ENCODE measurements at places on chromosomes 12 and 14.

GRCh38 chr12:54039417-54040147, 6.7 kb downstream of the HOXC5 start:
- no peak for DNase-seq

DNA sequence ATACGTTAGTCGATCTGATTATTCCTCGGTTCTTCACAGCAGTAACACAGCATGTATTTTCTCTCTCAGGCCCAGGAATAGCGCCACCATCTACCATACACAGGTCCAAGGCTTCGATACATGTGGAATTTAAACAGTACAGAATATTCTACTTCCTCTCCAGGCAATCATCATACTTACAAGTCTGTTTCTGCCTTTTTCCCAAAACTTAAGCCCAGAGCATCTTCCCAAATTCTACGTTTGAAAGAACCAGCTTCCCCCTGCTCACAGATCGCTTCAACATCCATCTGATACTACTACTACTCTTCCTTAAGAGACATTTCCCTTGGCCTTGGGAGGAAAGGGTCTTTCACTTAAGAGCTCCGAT, 626 bp downstream of the TXNDC16 start:
- no peak for DNase-seq

DNA sequence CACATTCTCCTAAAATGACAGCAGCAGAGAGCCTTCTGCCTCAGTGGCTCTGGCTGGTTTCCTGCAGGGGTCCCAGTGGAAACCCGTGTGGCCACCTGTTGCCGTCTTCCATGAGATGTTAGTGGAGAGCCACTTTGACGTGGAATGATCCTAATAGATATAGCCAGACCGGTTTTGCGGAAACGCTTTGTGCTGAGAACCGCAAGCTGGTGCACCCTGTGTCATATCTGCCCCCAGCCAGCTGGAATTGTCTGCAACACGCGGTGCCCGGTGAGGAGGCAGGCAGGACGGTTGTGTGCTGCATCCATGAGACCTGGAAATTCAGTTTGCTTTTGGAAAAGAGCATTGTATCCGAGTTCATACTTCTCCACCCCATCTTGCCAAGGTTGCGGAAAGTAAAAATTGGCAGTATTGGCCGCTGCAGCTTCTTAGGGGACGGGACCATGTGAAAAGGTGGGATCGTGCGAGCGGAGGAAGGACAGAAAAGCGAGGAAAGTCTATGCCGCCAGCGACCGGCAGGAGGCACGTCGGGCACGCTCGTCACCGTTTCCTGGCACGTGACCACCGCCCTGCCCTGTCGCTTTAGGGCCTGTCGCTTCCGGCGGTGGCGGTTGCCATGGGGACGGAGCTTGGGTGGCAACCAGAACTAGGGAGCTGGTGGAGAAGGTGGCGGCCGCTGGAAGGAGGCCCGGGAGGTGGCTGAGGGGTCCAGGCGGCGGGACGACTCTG, at the start of gene CFAP251:
Gene CFAP251 (plus strand): TSS at position 643 of the 729 bp plus-strand sequence. CDS start 2,714 bp downstream, outside the sequence.
- DNase-seq, result peak; percentile 91

DNA sequence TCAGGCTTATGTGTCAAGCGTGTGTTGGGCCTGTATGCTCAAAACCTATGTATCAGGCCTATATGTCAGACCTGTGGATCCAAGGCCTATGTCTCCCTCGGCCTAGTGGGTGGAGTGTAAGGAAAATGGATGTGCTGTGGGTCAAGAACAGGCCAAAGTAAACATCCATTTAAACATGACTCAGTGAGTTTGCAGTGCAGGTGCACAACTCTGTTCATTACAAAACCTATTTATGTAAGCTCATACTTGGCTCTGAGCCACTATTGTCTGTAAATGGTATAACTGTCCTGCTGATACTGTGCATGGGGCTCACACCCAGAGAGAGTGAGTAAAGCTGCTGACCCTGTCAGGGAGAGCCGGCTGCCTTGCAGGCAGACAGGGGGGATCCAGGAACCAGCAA, 249.7 kb upstream of the AVPR1A start:
- no peak for DNase-seq

DNA sequence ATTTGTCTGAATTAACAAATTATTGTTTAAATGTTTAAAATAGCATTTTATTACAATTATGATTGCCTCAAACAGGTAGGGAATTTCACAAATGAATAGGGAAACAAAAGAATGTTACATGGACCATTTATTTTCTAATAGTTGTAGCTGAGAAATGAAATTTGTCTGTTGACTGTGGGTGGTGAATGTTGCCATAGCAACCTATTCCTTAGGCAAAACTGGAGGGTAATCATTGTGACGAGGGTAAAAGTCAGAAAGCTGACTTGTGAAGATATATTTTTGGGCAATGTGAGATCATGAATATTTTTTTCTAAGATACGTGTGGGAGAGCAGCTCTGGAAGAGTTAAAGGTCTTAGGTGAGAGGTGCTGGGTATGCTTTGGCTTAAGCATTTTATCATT, 24.2 kb upstream of the CLEC14A start:
- no peak for DNase-seq

- no peak for DNase-seq
These were observed 39.7 kb downstream of the LEMD3 start for GRCh38 chr12:65208964-65209654.

DNA sequence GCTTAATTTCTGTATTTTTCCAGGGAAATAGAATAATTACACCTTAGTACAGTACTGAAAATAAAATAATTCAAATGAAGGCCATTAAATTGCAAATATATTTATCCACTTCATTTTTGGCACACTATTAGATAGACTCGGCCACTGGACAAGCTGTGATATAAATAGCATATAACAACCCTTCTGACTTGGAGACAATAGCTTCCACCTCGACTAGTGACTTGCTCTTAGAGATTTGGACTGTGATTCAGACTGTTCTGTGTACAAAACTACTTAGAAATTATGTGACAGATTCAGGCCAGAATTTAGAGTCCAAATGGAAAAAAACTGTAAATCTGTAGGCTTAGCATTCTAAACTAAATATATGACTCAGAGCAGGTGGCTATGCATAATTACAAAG, 949.9 kb downstream of the LRFN5 start:
- DNase-seq, result no peak

GRCh38 chr12:130288206-130288605, 49.5 kb upstream of the PIWIL1 start:
- DNase-seq, result no peak

DNA sequence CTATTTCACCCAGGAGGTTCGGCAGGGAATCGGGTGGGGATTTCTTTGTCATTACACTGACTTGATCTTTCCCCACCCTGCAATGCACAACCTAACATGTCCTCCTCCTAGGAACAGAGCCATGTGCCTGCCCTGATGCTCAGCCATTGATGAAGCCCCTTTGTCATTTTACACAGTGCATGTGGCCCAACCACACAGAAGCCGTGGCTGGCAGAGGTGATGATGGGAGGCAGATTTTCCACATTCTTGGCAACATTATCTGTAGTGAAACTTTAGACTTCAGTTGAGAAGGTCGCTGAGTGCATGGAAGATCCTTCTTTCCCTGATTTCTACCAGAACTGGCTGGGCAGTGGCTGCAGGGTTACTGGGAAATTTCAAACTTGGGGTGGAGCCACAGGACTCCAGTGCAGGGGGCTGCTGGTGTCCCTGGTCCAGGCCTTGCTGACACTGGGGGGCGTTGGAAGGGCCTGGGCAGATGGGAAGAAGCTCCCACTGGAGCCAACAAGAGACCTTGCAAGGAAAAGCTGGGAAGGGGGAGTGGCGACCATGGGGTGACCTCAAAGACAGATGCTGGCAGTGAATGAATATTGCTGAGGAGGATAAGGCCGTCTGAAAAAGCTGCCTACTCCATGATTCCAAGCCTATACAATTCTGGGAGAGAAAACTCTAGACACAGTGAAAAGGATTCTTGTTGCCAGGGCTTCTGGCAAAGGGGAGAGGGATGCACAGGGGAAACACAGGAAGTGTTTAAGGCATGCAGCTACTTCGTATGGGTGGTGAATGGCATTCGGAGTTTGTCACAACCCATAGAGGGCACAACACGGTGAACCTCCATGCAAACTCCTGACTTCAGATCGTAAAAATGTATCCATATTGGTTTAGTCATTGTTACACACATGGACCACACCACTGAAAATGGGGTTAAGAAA, 41.8 kb upstream of the P2RX7 start:
- no peak for DNase-seq

DNA sequence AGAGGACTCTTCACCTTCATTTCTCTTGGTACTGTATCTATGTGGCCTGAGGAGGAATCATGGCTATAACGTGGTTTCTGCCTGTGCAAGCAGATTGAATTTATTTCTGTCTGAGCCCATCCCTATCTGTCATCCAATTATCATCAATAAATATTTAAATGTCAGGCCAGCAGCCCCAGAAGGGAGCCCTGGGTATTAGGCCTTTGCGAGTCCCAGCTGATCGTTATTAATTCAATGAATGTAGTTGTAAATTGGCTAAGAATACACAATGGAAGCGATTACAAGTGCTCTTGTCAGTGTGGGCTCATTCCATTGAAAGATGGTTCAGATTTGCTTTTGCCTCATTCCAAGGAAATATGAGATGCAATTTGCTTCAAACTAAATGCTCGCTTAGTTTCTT, 142.0 kb downstream of the KTN1 start:
- no peak for DNase-seq

DNA sequence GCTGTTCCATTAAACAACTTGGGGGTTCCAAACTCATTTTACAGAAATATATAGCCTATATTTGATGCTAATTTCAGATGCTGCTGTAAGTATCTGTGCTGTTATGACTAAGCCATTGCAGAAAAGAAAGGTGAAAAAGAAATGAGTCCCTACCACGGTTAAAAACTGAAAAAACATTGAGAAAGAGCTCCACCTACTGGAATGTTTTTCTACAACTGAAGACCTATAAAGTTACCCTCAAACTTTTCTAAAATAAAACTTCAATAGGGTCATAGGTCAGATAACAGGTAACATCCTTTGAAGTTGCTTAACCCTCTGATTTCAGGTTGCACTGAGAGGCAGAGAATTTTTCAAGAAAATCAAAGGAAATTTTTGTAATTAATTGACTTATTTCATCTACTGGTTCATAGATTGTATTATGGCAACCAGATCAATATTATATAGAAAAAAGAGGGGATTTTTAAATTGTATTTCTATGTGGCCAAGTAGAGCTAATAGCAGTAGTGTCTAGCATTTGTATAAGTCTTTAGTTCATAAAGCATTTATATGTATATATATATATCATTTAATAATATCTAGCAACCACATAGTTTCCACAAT, 279.9 kb downstream of the RPS29 start:
- no peak for DNase-seq

DNA sequence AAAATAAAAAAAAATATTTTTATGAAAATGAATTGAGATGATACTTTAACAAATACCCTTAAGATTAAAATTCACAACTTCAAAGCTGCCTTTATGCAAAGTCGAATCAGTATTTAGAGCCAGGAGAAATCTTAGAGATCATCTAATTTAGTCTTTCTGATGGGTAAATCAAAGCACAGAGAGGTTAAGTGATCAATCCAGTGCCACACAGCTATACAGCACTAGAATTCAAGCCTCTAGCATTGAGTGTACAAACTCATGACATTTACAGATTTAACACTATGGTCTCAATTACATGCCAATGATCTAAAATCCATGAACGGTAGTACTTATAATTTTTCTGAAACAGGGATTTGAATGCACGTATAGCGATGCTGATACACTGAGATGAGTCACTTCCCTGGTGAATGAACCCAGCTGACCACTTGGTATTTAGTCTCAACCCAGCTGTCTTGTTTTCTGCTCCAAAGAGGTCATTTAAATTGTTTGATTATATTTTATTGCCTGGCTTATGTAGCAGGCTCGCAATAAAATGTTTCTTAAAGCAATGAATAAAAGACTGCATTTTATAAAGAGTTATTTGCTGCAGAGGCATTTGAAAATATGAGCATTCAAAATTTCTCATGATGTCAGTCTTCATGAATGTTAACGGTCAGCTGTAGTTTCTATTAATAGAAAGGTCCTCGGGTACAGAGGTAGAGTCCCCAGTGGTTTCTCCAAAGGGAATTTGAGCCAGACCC, 152.4 kb upstream of the PRICKLE1 start:
- no peak for DNase-seq

- DNase-seq, result no peak
These were observed 86.7 kb downstream of the B4GALNT3 start for GRCh38 chr12:546265-546919.

GRCh38 chr14:52013984-52014600, 24.7 kb downstream of the RTRAF start:
- DNase-seq, result no peak

- no peak for DNase-seq
These were observed 637 bp upstream of the FOXG1 start for GRCh38 chr14:28765831-28766468.

GRCh38 chr12:18290386-18290785, 29.1 kb downstream of the PIK3C2G start:
- no peak for DNase-seq

Measured in stimulated activated effector memory CD8-positive, alpha-beta T cell treated with anti-CD3 and anti-CD28 coated beads, Interleukin-12 subunit alpha, Interleukin-12 subunit beta, amount 100 ng/mL, for 72 hours (primary cell).